ENCODE measurements at places on chromosomes 3 and 15.
A peak's percentile ranks its signal among the peaks of the same experiment; 100 is the strongest.

GRCh38 chr15:82093325-82093724 lies 47.5 kb upstream of the MEX3B start:
- no peak for DNase-seq

GRCh38 chr3:114525278-114525677 lies 231.4 kb downstream of the TIGIT start:
- no peak for DNase-seq

- no peak for DNase-seq
Measured at GRCh38 chr3:185815391-185816282, 9.2 kb downstream of the IGF2BP2 start.

DNA sequence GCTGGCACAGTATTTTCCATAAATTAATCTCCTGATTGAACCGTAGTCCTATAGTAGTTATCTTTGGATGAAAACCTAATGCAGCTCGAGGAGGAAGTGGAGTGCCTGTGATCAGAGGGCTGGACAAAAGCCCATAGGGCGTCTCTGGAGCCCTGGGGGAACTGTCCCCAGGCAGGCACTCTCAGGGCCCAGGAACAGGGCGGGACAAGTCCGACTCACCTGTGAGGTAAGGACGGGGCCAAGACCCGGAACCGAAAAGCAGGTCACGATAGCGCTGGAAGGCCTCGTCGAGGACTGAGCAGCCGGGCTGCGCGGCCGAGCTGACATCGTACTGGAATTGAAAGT lies 341 bp downstream of the HEXA start:
- no peak for DNase-seq

GRCh38 chr3:52302426-52303145 lies 13.5 kb upstream of the DNAH1 start:
- no peak for DNase-seq

GRCh38 chr3:120688121-120688520 lies 6.1 kb upstream of the HGD start:
- no peak for DNase-seq

- no peak for DNase-seq
Measured at GRCh38 chr3:124768812-124769211, 38.6 kb downstream of the UMPS start.

DNA sequence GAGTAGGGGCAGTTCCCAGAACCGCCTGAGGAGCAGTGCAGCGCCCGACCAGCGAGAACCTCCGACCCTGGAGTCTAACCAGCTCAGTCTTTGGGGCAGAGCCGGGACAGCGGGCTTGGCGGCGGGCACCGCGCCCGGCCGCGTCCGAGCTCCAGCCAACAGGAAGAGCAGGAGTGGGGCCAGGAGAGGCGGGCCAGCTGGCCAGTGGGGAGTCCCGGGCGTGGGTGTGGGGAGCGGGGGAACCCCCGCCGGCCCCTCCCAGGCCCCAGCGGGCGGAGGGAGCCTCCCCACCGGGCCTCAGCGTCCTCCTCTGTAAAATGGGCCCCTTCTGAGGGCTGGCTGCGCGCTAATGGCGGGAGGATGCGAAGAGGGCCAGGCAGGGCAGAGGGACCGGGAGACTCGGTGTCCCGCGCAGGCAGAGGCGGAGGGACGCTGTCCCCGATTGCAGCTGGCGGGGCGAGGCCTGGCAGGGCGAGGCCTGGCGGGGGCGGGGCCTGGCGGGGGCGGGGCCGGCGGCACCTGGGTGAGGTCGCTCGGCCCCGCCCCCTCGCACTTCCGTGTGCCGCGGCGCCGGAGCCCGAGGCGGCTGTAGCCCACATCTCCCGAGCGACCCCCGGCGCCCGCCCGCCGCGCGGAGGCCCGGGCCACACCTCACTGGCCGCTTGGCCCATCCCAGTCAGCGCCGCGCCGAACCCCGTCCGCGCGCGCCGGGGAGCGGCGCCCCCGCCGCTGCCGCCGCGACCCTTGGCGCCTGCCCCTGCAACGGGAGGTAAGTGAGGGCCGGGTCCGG lies at the start of gene PRKCD:
PRKCD (plus strand) TSS at position 550 of the 790 bp plus-strand sequence. CDS start 17,214 bp downstream, outside the sequence.
- peak; percentile 91 for DNase-seq

DNA sequence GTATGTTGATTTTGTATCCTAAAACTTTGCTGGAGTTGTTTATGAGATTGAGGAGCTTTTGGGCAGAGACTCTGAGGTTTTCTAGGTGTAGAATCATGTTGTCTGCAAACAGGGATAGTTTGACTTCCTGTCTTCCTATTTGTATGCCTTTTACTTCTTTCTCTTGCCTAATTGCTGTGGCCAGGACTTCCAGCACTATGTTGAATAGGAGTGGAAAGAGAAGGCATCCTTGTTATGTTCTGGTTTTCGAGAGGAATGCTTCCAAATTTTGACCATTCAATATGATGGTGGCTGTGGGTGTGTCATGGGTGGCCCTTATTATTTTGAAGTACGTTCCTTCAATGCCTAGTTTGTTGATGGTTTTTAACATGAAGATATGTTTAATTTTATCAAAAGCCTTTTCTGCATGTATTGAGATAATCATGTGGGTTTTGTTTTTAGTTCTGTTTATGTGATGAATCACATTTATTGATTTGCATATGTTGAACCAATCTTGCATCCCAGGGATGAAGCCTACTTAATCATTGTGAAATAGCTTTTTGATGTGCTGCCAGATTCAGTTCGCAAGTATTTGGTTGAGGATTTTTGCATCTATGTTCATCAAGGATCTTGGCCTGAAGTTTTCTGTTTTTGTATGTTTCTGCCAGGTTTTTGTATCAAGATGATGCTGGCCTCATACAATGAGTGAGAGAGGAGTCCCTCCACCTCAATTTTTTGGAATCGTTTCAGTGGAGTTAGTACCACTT lies 188.1 kb downstream of the MINAR1 start:
- no peak for DNase-seq

GRCh38 chr15:60009124-60009960 lies 5.2 kb downstream of the FOXB1 start:
- no peak for DNase-seq

GRCh38 chr3:136861890-136862616 lies at the start of gene NCK1:
NCK1 (plus strand) TSS chr3:136862208; CDS start chr3:136928002, 65,794 bp downstream.
- peak; percentile 100 for DNase-seq

GRCh38 chr3:172134352-172134751 lies 95.0 kb downstream of the FNDC3B start:
- no peak for DNase-seq

- no peak for DNase-seq
Measured at GRCh38 chr15:51864408-51865056, 35.1 kb downstream of the TMOD3 start.

GRCh38 chr3:15892311-15893227 lies 94.8 kb upstream of the ANKRD28 start:
- no peak for DNase-seq

DNA sequence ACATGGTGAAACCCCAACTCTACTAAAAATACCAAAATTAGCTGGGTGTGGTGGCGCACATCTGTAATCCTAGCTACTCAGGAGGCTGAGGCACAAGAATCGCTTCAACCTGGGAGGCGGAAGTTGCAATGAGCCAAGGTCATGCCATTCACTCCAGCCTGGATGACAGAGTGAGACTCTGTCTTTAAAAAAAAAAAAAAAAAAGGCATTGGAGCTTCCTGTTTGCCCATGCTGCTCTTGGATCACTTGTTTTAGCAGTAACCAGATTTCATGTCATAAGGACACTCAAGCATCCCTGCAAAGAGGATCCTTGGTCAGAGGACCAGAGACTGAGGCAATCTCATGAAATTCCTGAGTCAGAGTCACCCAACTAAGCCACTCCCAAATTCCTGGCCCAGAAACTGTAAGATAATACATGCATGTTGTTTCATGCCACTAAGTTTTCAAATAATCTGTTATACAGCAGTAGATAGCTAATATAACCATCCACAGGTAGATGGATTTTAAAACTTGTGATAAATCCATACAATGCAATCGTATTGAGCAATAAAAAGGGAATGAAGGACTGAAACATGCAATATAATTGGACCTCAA lies 82.0 kb upstream of the XXYLT1 start:
- DNase-seq, result no peak

DNA sequence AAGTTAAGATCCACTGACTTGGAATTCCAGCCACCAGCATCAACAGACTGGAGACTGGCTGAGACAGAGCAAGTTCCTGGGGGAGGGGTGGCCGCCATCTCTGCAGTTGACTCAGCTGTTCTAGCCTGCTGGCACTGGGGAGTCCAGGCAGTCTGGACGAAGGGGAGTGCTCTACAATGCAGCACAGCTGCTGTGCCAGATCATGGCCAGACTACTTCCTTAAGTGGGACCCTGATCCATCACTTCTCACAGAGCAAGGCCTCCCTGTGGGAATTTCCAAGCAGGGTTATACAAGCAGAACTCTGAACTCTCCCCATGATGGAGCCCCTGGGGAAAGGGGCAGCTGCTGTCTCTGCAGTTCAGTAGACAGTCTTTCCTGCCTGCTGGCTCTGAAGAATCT lies 35.2 kb downstream of the PYGO1 start:
- DNase-seq, result no peak

GRCh38 chr15:68668926-68669600 lies 90.3 kb downstream of the CORO2B start:
- DNase-seq, result peak; percentile 41

DNA sequence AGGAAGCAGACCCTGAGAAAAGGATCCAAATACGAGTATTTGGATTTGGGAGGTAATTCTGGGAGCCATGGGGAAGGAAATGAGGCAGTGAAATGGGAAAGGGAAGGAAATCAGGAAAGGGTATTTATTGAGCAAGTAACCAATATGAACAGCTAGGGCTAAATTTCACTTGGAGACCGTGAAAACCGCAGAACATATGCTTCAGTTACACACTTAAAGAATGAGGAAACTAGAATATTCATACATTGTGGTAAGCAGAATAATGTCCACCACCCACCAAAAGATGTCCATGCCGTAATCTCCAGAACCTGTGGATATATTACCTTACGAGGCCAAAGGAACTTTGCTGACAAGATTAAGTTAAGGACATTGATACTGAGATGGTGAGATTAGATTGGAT lies 63.3 kb downstream of the LRRN1 start:
- no peak for DNase-seq

DNA sequence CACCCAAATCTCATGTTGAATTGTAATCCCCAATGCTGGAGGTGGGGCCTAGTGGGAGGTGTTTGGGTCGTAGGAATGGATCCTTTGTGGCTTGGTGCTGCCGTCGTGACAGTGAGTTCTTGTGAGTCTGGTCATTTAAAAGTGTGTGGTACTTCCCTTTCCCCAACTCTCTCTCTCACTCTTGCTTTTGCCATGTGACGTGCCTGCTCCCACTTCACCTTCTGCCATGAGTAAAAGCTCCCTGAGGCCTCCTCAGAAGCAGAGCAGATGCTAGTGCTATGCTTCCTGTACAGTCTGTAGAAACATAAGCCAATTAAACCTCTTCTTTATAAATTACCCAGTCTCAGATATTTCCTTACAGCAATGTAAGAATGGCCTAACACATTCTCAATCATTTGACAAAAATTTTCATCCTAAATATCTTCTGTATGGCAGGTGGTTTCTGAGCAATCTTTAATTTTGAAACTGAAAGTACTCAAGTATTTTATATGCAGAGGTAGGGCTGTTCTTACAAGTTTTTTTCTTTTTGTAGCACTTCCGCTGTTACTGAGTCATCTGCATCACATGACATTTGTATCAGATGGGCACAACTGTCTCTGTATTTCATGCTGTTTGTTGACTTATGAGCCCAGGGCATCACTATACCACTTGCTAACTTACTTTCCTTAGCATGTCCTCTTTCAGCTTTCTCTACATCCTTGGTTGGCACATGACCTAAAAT lies 8.8 kb downstream of the RPL39L start:
- peak; percentile 69 for DNase-seq

GRCh38 chr3:69692761-69693160 lies 46.5 kb upstream of the MITF start:
- DNase-seq, result no peak

- no peak for DNase-seq
Measured at GRCh38 chr3:119643528-119643927, 16.9 kb downstream of the POPDC2 start.

DNA sequence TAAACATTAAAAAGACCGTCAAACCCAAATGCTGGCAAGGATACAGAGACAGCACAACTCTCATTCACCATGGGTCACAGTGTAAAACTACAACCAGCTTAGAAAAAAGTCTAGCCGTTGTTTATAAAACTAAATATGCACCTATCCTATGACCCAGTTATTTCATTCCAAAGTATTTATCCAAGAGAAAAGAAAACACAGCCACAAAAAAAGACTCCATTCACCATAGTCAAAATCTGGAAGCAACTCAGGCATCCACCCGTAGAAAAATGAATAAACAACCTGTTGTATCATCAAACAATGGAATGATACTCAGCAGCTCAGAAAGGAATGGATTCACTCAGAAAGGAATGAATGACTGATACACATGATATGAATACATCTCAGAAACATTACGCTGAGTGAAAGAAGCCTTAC lies 28.6 kb downstream of the PLD1 start:
- no peak for DNase-seq

DNA sequence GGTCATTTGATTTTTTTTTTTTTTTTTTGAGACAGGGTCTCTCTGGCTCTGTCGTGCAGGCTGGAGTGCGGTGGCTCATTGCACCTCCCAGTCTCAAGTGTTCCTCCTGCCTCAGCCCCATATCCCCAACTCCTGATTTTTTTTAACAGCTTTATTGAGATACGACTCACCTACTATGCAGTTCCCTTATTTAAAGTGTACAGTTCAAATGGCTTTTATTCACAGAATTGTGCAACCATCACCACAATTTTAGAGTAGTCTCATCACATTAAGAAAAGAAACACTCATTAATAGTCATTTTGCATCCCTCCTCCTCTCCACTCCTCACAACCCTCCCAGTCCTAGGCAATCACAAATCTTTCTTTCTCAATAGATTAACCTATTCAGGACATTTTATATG lies 1.9 kb upstream of the TRA2B start:
- no peak for DNase-seq

- no peak for DNase-seq
Measured at GRCh38 chr15:41955807-41956525, 16.4 kb downstream of the EHD4 start.

GRCh38 chr15:57015897-57016296 lies 97.5 kb downstream of the TCF12 start:
- no peak for DNase-seq

- DNase-seq, result no peak
Measured at GRCh38 chr15:48631176-48631770, 14.2 kb downstream of the FBN1 start.

DNA sequence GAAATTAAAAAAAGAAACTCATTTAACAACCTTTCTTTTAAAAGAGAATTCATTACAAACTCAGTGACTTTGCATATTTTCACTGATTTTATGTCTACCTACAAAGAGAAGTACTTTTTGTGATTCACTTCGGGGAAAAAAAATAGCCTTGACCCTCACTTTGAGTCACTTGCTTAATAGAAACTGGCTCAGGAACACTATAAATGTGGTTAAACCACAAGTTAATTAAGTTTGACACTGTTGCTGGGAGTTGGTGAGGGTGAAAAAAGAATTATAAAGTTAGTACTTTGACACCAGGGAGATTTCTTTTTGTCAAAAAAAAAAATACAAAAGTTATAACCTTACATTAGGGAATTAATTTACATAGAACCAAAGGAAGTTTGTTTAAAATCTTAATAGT lies 810.9 kb downstream of the NR2F2 start:
- DNase-seq, result no peak

- DNase-seq, result no peak
Measured at GRCh38 chr3:17949101-17949500, 206.7 kb upstream of the TBC1D5 start.

- no peak for DNase-seq
Measured at GRCh38 chr15:39667382-39668127, 86.7 kb downstream of the THBS1 start.

- no peak for DNase-seq
Measured at GRCh38 chr15:45573961-45574629, 13.1 kb upstream of the BLOC1S6 start.
